ENCODE measurements at places on chromosomes 12 and 14.

DNA sequence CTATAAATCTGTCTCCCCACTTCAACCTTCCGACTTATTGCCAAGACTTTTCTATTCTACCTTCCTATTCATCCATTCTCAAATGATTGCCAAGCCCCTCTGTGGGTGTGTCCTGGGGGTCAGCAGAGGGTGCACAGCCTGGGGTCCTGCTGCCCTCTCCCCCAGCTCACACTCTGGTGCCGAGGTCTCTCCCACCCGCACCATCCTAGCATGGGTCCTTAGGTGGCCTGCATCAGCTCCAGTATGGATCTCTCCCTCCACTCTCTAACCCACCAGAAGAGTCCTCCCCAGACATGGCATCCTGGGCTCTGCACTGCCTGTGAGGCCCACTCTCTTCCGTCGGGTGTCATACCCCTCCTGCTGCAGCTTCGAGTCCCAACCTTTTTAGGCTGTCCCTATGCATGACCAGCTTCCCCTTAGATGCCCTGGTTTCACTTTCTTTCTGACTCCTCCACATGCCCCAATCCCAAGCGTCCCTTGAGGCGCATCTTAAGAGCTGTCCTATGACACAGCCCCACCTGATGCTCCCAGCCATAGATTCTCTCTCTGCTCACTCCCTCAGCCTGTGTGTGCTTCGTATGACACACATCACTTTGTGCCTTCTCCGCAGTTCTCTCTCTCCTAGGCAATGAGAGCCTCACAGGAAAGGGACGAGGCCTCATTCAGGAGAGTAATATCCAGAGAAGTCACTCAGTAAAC, 43.9 kb downstream of the GIT2 start:
- no peak for DNase-seq

DNA sequence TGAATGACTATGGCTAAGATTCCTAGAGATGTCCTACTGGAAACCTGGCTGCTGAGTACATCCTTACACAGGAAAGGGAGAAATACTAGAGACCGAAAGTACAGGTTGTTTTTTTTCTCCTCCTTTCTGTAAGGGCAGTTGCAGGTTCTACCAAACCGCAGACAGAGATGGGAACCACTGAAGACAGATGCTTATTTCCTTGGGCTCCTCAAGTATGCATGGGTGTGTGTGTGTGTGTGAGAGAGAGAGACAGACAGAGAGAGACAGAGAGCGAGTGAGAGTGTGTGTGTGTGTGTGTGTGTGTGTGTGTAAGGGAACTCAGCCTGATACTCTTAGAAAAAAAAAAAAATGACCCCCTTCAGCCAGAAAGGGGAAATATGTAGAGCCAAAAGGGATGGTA, 42.5 kb downstream of the MAP4K5 start:
- DNase-seq: no peak

GRCh38 chr12:12010277-12011039, 60.3 kb upstream of the BCL2L14 start:
- DNase-seq: no peak

GRCh38 chr12:108342985-108343384, 3.9 kb upstream of the CMKLR1 start:
- no peak for DNase-seq

GRCh38 chr12:101850199-101850598, 19.4 kb upstream of the GNPTAB start:
- no peak for DNase-seq

DNA sequence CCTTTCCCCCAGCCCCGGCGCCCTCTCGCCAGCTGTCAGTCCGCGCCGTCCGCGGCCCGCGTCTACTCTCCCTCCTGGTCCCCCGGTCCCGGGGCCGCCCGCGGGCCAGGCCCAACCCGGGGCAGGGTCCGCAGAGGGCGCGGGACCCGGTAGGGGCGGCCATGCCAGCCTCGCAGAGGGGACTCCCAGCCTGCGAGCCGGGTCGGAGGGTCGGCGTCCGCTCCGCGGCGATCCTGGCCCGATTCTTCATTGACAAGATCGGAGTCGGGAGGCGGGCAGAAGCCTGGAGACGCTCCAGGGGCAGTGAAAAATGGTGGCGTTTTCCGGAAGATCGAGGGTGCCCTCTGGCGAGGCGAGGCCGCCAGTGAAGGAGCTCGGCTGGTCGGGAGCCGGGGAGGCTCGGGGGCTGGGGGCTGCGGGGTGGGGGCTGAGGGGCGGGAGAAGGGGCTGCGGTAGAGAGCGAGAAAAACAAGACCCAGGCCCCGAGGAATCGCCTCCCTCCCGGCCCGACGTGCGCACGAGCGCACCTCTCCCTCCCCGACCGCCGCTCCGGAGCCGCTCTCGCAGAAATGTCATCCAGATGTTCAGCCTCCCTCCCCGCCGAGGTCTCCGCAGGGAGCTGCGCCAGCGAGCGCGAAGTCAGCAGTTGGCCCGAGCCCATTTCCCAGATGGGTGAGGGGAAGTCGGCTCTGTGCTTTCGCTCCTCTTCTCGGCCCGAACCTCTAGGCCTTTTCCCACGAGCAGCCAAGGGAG, 647 bp upstream of the TGFB3 start:
- peak; percentile 78 for DNase-seq

Measured in left renal cortex interstitium (tissue), 4 donors.